ENCODE measurements at places on chromosomes 3 and 15. TPM values are rescaled to one million over a fixed set of nuclear protein-coding genes. Genes with fewer than 3 reads are reported as not detected.

AMOTL2 gene
- 45.0 TPM for total RNA-seq

SST gene
- total RNA-seq: not detected

RAD51 gene
- total RNA-seq: 20.8 TPM

SLC7A14 gene
- total RNA-seq: not detected

SERINC4 gene
- 0.12 TPM for total RNA-seq

EPHB1 gene
- total RNA-seq: not detected

CPNE9 gene
- total RNA-seq: 0.08 TPM

NLGN1 gene
- not detected for total RNA-seq

UTS2B gene
- not detected for total RNA-seq

CFAP100 gene
- not detected for total RNA-seq

RGMA gene
- total RNA-seq: 0.39 TPM

SLC28A1 gene
- not detected for total RNA-seq

LIPC gene
- 0.16 TPM for total RNA-seq

GOLGA8G gene
- not detected for total RNA-seq

AADACL2 gene
- total RNA-seq: not detected

LRRC31 gene
- not detected for total RNA-seq

CKMT1A gene
- total RNA-seq: 2.7 TPM

TP63 gene
- 0.42 TPM for total RNA-seq

ATP13A3 gene
- total RNA-seq: 48.9 TPM

CGNL1 gene
- total RNA-seq: 2.0 TPM

KBTBD13 gene
- 0.02 TPM for total RNA-seq
